Stromal cell of bone marrow (primary cell): ENCODE measurements at places on chromosomes 5 and 9.

- DNase-seq: no peak
These were observed 712.5 kb upstream of the GRAMD2B start for GRCh38 chr5:125710745-125711144.

- no peak for DNase-seq
These were observed 928.9 kb upstream of the CDH10 start for GRCh38 chr5:25573691-25574090.

GRCh38 chr9:6471231-6471850 lies 58.3 kb downstream of the UHRF2 start:
- DNase-seq: no peak

GRCh38 chr9:21023861-21024260 lies 7.6 kb downstream of the HACD4 start:
- DNase-seq: no peak

DNA sequence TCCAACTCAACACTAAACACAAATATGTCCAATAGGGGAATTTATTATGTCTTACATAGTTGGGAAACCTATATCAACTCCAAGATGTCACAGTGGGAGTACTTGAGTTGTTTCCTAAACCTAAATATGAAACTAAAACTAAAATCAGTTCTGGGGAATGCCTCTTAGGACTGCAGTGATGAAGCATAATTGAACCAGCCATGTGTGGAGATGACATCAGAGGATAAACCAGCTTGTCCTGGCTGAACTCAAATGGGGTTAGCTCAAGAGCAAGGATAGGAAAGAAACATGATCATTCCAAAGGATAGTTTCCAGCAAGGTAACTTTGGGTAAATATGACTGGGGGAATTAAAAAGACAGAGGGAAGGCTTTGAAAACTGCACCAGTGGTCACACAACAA lies 88.9 kb upstream of the PLPPR1 start:
- no peak for DNase-seq

DNA sequence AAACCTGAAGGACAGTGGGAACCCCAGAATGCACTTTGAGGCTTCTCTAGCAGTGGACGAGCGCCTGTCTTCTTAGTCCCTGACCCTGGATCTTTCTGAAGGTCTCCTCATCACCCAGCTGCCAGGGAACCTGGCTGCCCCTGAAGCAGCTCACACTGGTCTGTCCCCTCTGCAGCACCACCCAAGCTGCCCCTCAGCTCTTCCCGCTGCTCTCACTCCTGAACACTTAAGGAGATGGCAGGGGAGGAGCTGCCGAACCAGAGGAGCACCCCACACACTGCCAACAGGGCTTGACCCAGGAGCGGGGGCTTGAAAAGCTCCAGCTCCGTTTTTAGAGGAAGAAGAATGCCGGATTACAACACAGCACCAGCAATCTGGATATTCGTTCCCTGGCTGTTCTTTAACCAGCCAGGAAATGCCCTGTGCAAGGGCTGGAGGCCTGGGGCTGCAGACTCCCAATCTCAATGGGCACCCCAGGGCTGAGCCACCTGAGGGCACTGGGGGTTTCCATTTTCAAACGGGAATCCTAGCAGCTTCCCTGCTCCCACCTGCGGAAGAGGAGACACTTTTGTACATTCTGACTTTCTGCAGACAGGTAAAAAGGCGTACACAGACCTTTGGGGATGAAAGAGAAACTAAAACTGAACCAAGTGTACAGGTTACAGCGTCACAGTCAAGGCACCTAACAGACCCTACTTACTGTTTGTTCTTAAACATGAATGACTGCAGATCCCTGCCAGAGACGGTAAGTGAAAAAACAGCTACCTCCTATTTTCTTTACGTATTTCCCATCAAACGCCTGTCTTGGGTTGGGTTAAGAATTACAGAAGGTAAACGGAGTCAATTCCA lies 36.3 kb downstream of the GOLM1 start:
- no peak for DNase-seq

- no peak for DNase-seq
These were observed 128.9 kb downstream of the ERCC6L2 start for GRCh38 chr9:96004379-96004778.

DNA sequence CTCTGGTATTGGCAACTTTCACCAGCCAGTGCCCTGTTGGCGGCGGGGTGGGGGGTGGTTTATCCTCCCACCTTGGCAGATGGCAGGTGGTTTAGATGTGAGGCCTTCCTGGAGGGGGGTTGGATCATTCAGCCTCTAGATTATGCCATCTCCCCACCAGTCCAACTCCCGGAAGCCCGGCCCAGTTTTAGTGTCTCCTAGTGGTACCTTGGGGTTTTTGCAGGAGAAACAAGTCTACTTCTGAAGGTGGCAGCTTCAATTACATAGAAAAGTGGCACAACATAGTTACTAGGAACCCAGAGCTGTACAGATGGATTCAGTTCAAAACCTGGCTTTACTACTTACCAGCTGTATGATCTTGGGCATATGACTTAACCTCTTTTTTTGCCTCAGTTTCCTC lies 11.3 kb downstream of the PRLR start:
- no peak for DNase-seq

DNA sequence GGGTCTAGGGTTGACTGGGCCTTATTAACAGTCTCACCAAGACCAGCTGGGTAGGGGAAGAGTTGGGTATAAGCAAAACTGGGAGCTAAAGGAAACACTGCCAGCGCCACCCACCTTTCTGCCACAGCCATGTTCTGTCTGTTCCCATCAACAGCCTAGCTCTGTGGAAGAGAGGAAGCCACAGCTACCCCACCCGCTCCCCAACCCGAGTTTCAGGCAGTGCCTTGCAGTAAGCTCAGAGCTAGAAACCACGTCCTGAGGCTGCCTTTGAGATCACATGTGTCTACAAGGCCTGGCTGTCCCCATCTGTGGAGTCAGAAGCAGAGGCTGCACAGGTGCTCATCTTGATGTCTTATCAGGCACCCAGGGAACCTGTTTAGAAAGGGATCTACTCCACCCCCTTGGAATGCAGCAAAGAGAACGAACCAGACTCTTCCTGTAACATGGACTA lies 15.3 kb downstream of the HNRNPH1 start:
- no peak for DNase-seq

GRCh38 chr5:58458141-58458742 lies 1.6 kb downstream of the PLK2 start:
- no peak for DNase-seq

- DNase-seq: no peak
These were observed 7.5 kb downstream of the KIAA1958 start for GRCh38 chr9:112494153-112494552.

DNA sequence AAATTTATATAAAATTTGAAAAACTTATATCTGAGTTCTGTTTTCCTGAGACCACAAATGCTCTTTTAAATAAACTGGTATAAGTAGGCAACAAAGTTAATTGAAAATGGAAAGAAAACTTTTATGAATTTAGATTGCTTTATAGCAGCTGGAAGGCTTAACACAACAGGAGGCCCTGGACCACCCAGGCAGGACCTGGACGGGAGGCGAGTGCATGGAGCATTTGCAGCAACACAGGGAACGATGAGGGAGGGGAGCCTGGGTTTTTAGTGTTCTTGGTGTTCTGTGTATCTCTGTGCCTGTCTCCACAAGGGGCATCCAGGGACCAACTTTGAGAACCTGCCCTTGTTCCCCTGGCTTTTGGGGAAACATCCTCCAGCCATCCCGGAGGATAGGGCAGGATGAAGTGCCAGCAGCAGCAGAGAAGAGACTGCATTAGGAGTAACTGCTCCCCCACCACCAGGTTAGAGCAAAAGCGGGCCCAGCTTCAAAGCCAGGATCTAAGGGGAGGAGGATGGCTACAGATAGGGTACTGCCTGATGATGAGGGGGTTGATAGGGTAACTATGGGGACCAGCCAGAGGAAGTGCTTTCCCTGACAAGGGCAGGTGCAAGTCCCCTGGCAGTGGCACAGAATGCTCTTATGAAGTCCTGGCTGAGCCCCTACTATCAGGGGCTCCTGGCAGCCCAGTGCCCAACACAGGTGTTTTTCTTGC lies 6.7 kb upstream of the SPATA31E1 start:
- DNase-seq: no peak

GRCh38 chr5:36631154-36631553 lies 24.7 kb downstream of the SLC1A3 start:
- DNase-seq: no peak

DNA sequence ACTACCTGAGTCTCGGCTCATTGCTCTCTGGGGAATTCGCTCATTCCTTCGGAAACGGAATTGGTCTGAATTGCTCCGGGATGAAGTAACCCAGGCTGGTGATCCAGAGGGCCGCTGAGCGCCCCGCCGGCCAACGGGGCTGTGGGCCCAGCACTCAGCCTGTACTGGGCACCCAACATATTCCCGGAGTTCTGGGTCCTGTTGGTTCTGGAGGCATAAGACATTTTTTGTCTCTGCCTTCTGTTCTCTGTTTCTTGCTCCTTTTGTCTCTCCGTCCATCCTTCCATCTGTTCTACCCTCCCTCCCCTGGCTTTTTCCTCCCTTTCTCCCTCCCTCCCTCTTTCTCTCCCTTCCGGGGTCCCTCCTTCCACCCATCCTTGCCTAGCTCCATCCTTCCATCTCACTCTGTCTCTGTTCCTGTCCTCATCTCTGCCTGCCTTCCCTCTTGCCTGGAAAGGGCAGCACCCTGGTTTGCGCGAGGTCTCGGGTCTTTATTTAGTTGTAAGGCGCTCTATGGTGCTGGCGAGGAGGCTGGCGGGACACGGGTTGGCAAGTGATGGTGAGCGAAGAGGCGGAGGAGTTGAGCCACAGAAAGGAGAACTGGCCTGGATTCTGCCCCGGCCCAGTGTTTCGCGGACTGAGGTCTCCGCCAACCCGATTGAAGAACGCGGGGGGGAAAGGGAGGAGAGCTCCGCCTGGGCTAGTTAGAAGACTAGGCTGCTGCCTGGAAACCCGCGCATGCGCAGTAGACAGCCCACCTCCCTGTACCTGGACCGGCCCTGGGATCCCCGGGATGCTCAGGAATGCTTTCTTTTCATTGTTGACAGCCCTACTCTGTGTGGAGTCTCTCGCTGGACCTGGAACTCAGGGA lies 1468.0 kb downstream of the FOXD4L5 start:
- DNase-seq: peak; percentile 14

DNA sequence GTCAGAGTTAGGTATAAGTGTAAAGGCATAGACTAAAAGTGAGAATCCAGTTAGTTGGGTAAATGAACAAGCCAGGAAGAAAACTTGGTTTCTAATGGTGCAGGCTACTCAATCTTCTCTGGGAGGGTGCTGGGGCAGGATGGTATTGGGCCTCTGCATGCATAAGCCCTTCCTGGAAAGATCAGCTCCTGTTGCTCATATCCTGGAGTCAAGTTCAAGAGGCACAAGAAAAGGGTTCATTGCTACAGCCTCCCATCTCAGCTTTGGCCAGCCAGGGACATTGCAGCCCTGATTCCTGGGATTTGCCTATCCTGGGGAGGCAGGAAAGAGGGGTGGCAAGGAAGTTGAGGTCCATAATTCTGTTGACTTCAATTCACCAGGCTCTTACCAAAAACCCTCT lies 40.7 kb upstream of the ATP6V1G1 start:
- DNase-seq: no peak

DNA sequence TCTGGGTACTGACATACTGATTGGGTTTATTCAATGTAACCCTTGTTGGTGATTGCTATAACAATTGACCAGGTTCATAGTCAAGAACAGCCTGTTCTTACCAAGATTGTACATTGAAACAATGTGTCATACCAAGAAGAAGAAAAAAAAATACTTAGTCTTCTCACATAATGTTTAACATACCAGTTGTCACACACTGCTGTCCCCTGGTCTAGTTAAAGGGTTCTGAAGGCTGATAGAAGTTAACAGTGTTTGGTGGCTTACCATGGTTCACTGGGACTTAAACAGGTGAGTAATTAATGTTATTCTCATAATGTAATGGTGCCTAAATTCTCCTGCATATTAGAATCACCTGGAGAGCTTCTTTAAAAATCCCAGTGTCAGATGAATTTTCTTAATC lies 18.5 kb upstream of the CDC42SE2 start:
- no peak for DNase-seq

DNA sequence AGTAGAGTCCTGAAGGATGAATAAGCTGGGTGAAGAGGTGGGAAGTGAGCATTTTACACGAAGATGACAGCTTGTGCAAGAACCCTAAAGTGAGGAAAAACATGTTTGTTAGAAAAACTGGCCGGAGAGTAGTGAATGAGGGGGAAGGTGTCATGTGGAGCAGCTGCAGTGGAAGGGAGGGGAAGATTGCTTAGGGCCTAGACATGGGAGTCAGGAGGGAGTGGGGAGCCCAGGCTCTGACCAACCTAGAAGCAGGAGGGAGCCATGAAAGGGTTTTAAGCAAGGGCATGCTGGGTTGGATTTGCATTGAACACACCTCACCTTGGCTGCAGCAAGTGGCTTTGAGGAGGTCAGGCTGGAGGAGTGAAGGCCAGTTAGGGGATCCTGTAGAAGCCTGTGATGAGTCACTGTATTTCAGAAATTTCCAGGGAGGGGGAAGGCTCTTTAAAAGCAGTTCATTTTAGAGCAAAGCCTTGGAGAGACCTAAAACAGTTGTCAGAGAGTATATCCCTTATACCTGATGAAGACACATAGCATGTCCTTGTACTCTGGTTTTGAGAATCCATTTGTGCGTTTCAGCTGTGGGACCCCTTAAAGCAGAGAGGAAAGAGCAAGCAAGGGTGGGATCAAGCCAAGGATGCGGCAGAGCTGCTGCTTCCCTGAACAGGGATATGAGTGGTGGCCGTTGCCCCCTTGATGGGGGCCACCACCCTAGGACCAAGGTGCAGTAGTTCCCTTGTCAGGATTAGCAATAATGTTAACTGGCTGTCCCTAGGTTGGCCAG lies 45.4 kb downstream of the ANGPTL2 start:
- no peak for DNase-seq

GRCh38 chr5:112529525-112529924 lies 110.4 kb upstream of the EPB41L4A start:
- DNase-seq: no peak
